ENCODE measurements at places on chromosomes 16 and 17. TPM values are rescaled to one million over a fixed set of nuclear protein-coding genes. Genes with fewer than 3 reads are reported as not detected.
A peak's percentile ranks its signal among the peaks of the same experiment; 100 is the strongest.

The ADGRG1 gene
- total RNA-seq, result 305 TPM

DNA sequence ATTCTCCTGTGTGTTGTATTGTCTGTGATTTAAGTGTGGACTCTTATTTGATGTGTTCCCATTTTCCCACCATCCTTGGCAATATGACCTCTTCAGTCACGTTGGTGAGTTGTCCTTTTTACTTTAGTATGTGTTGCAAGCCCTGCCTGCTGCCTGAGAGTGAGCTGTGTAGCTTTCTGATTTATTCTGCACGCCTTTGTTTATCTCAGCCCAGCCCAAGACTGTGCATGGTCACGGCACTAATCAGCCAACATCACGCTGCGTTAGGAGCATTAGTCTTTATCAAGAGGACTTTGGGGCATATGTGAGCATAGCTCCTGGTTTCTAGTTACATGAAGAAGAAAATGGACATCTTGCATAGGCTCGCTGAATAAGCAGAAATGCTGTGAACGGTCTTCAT is 6.0 kb downstream of the TOM1L1 start:
- no peak for DNase-seq

DNA sequence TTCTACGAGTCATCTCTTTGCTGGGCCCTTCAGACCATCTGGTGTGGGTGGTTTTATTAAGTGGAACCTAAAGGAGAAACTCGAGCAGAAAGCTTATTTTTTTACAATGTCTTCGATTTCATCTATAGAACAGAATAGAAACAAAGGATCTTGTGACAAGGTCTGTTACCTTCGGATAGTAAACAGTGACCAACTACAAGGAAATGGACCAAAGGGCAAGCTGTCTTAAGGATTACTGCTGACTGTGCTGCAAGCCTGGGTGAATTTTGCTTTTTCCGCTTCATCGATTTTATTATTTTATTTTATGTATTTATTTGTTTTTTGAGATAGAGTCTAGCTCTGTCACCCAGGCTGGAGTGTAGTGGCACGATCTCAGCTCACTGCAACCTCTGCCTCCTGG is 348.9 kb upstream of the ERCC4 start:
- peak; percentile 34 for DNase-seq

The TGFB1I1 gene
- total RNA-seq, result 31.4 TPM

GRCh38 chr17:79547586-79547985 is 63.3 kb downstream of the RBFOX3 start:
- no peak for DNase-seq

GRCh38 chr17:1375615-1376014 is 24.4 kb downstream of the YWHAE start:
- DNase-seq, result peak; percentile 55
